ENCODE measurements at places on chromosomes 11 and 22. TPM values are rescaled to one million over a fixed set of nuclear protein-coding genes. Genes with fewer than 3 reads are reported as not detected.

- DNase-seq = no peak
These were observed 40.7 kb downstream of the JHY start for GRCh38 chr11:122923302-122923701.

DNA sequence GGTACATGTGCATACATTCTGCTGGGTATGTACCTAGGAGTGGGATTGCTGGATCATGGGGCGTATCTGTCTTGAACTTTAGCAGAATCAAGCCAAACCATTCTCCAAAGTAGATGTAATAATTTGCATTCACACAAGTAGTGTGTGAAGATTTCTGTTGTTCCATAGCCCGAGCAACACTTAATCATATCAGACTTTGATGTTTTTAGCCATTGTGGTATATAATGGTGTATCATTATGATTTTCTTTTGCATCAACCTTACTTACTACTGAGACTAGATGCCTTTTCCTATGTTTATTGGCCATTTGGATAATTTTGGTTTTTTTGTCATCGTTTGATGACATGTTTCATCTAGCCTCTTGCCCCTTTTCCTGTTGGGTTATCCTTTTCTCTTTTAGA is 72.0 kb upstream of the TNRC6B start:
- DNase-seq = no peak

DNA sequence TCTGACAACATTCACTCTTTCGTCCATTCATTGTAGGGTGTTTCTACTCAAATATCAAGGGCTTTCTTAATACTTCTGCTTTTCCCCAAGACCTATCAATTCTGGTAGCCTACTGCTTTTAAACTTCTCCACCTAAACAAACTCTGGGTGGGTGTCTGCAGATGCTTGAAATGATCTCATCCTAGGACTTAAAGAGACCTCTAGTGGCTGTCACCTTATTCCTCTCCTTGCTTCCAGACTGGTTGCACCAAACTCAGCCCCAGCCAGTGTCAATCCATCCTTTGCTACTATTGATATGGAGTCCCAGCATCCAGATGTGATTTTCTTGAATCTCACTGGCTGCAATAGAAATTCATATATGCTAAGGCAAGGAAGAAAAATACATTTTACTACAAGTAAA is 274.7 kb downstream of the NXPE2 start:
- no peak for DNase-seq

GRCh38 chr11:102423936-102424335 is 28.6 kb downstream of the TMEM123 start:
- no peak for DNase-seq

- DNase-seq = no peak
These were observed 80.0 kb upstream of the EIF3D start for GRCh38 chr22:36608987-36609386.

- DNase-seq = no peak
These were observed 136.0 kb downstream of the SWAP70 start for GRCh38 chr11:9799886-9800285.

DNA sequence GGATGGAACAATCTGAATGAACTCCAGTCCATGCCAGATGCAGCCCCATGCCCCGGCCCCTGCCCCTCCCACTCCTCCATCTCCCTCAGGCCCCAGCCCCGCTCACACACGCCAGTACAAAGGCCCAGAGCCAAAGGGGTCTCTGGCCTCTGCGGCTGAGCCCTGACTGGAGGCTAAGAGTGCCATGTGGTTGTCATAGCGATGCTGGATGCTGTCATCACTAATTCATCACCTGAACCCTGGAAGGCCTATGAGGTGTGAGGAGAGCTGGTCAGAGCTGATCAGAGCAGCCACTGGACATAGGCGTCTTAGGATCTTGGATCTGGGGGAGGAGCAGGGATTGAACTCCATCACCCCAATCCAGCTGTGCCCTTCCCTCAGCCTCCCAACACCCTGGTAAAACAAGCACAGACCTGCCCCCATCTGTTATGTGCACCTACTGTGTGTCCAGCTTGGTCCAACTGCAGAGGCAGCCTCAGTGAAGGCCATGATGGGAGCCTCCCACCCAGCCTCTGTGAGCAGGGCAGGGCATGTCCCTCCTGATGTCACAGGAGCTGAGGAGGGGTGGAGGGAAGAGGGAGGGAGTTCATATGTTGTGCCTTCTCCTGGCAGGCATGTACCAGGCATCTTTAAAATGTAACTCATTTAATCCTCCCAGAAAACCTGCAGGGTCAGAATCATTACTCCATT is 16.7 kb downstream of the PDE2A start:
- no peak for DNase-seq

GRCh38 chr11:23995891-23996290 is 501.0 kb upstream of the LUZP2 start:
- DNase-seq = no peak

- peak; percentile 14 for DNase-seq
These were observed 627 bp downstream of the ASCL2 start for GRCh38 chr11:2269601-2270321.

GRCh38 chr22:18056161-18056666 is 21.6 kb upstream of the PEX26 start:
- no peak for DNase-seq

GRCh38 chr11:60854140-60854846 is 1.5 kb downstream of the PTGDR2 start:
- DNase-seq = no peak

- no peak for DNase-seq
These were observed 113.5 kb downstream of the NTM start for GRCh38 chr11:131483877-131484276.

GRCh38 chr11:85914425-85914824 is 59.2 kb downstream of the CCDC83 start:
- DNase-seq = no peak

DNA sequence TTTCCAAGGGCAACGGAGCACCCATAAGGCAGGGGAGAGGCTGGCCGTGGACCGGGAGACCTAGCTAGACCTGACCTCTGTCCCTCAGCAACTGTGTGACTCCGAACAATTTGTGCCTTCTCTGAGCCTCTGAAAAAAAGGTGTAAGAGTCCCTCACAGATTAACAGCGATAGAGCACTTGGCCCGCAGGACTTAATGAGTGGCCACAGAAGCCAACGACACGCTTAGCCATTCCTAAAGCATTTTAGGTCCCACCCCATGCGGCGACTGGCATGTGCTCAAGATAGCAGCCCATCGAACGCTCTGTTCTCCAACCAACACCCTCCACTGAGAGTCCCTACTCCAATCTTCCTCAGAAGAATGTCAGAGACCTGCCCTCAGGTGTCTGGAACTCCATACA is 1.5 kb downstream of the SULT4A1 start:
- DNase-seq = no peak

- DNase-seq = no peak
These were observed 28.6 kb downstream of the GNAZ start for GRCh38 chr22:23098718-23099530.

DNA sequence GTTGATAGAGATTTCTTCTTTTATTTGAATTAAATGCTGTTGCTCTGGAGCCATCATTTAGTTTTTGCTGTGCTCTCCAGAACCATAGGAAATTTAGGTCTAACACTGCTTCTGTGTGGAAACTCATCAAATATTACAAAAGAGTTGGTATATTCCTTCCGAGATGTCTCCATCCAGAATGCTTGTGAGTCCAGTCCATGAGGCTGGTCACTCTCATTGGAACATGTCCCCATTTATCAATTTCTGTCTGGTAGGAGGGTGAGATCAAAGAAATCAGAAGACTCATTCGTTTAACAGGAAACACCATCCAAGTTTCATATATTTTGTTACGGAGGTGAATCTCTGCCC is 52.4 kb upstream of the LMO2 start:
- DNase-seq = no peak

DNA sequence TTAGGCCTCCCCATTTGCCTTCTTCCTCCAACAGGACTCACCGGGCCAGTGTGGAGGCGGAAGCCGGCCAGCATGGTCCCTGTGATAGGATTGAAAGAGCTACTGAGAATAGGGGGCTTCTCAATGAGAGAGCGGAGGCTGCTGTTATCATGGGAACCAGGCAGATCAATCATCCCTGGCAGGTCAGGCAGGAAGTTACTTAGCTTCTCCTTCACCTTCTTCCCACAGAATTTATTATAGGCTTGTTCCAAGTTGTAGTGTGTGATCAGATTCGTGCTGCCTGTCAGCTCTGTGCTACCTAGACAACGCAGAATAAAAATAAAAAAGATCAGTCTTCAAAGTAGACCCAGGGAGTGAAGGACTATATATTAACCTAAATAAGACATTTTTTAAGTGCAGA is 7.1 kb downstream of the MED19 start:
- no peak for DNase-seq

- DNase-seq = no peak
These were observed 403.6 kb downstream of the MN1 start for GRCh38 chr22:27397954-27398342.

DNA sequence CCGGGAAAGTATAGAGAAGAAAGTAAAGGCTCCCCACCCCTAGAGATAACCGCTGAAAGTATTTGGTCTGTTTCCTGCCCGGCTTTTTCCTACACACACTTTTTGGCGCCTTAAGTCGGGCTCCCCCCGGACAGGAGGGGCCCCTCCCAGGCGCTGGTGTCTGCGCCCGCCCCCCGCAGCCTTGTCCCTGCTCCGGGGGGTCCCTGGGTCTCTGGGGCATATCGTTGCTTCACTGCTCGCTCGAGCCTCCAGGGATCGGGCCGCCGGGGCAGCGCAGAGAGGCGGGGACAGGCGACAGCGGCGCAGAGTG is 928 bp upstream of the CRACR2B start:
- DNase-seq = no peak

DNA sequence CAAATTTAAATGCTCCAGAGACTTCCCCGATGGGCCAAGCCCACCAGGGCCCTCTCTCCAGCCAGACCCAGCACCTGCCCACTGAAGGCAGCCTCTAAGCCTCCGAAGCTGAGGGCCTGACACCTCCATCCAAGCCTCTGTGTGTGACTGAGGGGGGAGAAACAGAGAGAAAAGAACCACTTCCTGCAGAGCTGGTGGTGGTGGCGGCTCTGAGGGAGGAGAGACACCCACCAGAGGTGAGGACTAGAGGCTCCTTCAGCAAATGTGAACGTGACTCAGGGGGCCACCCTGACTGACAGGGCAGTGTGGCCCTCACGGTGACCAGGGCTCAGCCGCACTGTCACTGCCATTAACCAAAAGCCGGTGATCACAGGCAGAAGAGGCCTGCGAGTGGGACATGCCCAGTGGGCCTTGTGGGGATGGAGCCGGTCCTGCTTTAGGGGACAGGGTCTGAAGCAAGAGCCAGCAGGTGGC is 31.0 kb upstream of the CD5 start:
- DNase-seq = no peak

- DNase-seq = no peak
These were observed 35.5 kb downstream of the UBASH3B start for GRCh38 chr11:122690801-122691548.

GRCh38 chr22:41695211-41695610 is 4.1 kb upstream of the MEI1 start:
- DNase-seq = no peak

DNA sequence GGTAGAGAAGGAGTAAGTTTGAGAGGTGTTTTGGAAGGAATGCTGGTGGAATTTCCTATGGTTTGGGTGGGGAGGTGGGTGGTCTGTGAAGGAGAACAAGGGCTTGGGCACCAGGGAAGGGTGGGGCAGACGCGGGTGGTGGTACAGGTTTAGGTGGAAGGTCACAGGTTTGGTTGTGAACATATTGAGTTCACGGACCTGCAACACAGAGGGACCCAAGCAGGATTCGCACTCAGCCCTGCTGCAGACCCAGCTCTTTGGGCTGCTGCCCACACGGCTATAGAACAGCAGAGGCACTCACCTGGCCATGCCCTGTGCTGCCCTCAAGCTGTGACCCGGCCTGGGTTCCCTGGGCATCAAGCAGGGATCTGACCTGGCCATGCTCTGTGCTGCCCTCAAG is 33.5 kb upstream of the EMID1 start:
- no peak for DNase-seq

DNA sequence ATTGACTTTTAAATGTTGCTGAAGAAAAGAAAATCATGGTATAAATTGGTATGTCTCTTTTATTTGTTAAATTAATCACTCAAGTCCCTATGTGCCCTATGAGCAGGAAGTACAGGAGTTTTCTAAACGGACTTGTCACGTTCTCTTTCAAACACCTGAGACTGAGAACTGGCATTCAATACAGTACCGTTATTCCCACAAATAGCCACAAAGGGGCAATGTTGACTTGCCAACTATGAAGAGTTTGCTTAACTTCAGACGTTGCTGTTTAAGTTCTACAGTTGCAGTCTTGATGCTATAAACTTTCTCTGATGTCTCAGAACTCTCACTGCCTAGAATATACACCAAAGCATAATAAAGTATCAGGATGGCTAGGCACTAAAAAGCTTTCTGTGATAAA is 7.6 kb downstream of the OR56A1 start:
- DNase-seq = no peak

DNA sequence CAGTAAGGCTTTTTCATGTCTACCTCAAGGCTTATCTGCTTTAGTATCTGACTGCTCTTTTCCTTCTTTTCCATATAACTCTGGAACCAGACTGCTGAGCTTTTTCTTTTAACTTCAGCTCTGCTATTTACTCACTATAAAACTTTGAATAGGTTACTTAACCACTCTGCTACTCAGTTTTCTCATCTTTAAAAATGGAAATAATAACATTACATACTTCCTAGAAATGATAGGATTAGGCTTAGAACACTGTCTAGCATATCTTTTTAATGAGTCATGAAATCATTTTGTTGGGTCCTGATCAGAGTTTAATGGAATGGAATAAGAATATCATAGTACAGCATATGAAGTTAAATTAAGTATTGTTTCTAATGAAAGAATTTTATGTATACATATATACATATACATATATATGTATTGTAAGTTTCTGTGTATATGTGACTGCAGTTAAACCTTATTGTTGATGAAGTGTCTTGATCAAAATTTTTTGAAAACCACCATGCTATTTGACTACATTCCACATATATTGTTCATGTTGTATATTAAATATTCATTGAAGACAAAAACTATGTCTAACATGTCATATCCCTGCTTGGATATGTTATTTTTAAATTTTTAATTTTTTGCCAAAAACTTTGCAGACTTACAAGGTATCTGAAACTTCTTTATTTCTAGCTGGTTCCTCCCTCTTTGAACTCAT is 120.2 kb downstream of the METTL15 start:
- no peak for DNase-seq

DNA sequence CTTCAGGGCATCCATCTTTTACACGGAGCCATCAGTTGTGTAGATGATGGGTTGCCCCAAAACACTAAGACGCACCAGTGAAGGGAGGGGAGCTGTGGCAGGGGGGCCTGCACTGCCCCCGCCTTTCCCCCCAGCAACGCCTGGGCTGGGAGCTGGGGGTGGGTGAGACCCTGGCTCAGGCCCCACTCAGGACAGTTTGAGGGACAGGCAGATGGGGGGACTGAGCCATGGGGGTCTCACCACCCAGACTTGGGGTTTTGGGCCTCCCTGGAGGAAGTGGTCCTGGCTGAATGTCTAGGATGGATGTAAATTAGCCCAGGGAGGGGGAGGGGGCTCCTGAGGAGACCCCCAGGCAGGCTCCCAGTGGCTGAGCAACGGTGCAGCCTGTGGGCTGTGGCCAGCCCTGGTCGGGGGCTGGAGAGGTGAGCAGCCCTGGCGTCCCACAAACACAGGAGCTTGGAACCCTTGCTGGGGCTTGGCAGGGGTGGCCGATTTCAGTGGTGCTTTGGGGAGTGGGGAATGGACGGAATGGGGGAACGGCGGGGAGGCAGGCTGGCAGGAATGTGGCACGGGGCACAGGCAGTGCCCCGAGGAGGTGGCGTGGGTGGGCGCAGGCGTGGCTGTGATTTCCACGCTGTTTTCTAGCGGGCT is 6.1 kb downstream of the PARVB start:
- no peak for DNase-seq

GRCh38 chr22:42288791-42289190 is 18.3 kb upstream of the TCF20 start:
- DNase-seq = no peak

C22orf15 gene
- total RNA-seq = not detected

GGT5 gene
- 70.6 TPM for total RNA-seq

CD151 gene
- total RNA-seq = 328 TPM

ESAM gene
- 23.0 TPM for total RNA-seq

CYTH4 gene
- 22.5 TPM for total RNA-seq
